ENCODE measurements at places on chromosomes 3 and 15. TPM values are rescaled to one million over a fixed set of nuclear protein-coding genes. Genes with fewer than 3 reads are reported as not detected.

The ADPRH gene
- 8.6 TPM for total RNA-seq

The BRPF1 gene
- 18.6 TPM for total RNA-seq

The DPP8 gene
- 52.5 TPM for total RNA-seq

The LEO1 gene
- 23.1 TPM for total RNA-seq

The CCDC54 gene
- total RNA-seq = not detected

The FOXB1 gene
- total RNA-seq = not detected

- DNase-seq = peak; percentile 46
These were observed 89.5 kb upstream of the UBE2E2 start for GRCh38 chr3:23113455-23114171.

DNA sequence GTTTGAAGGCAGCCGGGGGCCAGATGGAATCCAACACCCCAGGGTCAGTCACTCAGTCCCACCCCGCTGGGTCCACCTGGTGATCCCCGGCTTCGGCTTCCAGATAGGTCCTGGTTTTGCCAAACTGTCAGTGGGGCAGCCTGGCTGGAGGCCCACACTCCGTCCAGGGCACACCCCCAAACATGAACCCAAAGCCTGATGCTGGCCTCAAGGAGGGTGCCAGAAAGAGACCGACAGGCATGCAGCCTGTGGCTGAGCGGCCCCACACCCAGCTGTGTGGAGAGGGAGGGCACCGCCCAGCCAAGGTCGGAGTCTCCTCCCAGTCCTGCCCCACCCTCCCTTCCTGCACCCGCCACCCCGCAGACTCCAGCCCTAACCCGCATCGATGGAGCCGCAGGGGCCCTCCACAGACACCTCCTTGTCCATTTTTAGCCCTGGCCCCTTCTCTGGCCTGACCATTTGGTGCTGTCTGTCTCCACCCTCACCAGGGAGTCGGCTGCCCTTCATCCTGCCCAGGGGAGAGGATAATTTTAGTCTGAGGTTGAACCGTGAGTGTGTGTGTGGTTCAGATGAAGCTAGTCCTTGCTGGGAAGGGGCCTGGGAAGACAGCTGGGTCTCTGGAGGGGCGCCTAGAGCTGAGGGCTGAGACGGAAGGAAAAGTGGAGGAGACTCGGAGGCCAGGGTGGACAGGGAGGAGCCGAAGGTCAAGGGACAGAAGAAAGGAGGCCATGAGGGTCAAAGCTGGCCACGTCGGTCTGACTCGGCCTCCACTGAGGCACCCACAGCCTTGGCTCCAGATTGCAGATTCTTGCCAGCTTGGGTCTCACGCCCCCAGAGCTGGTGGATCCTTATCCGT lies 23.1 kb downstream of the TNK2 start:
- no peak for DNase-seq

- no peak for DNase-seq
These were observed 49.5 kb upstream of the PDZRN3 start for GRCh38 chr3:73674280-73674679.

DNA sequence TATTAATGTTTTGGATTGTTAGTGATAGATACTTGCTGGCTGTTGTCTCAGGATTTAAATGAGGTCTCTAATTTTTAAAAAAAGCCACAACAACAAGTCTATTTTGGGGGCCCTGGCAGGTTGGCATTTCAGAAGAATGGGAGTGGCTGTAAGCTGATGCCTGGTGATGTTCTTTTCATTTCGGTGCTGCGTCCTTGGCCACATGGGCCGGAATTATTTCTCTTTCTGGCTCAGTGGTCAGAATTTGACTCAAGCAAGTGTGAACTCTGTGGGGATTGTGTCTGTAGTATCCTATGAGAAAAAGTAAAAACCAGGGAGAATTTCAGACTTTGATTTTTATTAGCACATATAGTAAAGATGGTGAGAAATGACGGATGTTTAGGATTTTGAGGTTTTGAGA lies 203.0 kb downstream of the AKAP13 start:
- DNase-seq = no peak

GRCh38 chr15:63402498-63403253 lies 21.0 kb upstream of the CA12 start:
- no peak for DNase-seq

DNA sequence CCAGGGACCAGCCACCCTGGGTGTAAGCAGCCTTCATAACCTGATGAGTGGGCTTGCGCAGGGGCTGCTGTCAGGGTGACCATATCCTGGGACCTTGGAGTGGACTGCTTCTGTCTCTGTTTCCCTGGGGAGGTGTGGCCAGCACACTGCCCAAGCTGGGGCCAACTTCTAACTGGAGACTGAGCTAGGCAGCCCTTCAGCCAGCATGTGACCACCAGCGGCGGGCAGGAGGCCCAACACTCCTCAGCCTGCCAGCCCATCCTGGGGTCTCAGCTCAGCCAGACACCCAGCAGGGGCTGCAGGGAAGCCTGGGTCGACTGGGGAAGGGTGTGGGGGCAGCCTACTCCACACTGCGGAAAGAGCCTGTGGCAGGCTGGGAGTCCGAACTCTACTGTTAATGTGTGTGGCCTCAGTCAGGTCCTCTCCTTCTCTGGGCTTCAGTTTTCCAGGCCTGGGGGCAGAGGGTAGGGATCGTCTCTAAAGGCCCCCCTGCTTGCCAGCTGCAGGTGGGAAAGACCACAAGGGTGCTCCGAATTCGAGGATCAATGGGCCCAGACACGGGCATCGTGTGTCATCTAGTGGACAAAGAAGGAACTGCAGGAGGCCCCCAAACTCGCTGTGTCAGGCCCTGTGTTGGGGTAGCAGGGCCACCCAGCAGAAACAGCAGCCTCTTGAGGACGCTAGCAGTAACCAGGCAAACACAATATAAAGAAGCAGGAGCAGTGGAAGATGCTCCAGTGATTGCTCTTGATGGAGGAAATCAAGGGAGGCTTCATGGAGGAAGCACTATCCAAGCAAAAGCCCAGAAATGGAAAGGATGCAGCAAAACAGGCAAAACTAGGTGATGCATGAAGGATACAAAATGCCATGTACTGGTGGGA lies 2.0 kb upstream of the SEMA3G start:
- DNase-seq = no peak

- no peak for DNase-seq
These were observed 1306.3 kb upstream of the EPHA6 start for GRCh38 chr3:95508124-95508523.

Data from ureter (tissue), 1 donor.